ENCODE measurements at places on chromosomes 4 and X. TPM values are rescaled to one million over a fixed set of nuclear protein-coding genes. Genes with fewer than 3 reads are reported as not detected.
A peak's percentile ranks its signal among the peaks of the same experiment; 100 is the strongest.

GRCh38 chrX:133434197-133434820, 19.0 kb upstream of the GPC4 start:
- H3K27me3 ChIP-seq = no peaks in the 10 kb centered on the region
- no peak overlapping the region for H3K4me3 ChIP-seq
- no peaks in the 10 kb centered on the region for H3K36me3 ChIP-seq
- no peak overlapping the region for H3K27ac ChIP-seq
- DNase-seq = no peak

- DNase-seq = no peak
- no peak overlapping the region for H3K4me3 ChIP-seq
- H3K27ac ChIP-seq = peak overlapping the region; percentile 94
- H3K36me3 ChIP-seq = no peaks in the 10 kb centered on the region
Observed at GRCh38 chr4:99090481-99091215, 2.1 kb upstream of the ADH5 start.

Gene ZNF711
- total RNA-seq = 31.7 TPM

GRCh38 chr4:11469650-11470437, 41.1 kb upstream of the HS3ST1 start:
- H3K27me3 ChIP-seq = no peaks in the 10 kb centered on the region
- no peak overlapping the region for H3K4me3 ChIP-seq
- H3K4me1 ChIP-seq = no peaks in the 10 kb centered on the region
- no peak for DNase-seq
- H3K27ac ChIP-seq = no peak overlapping the region

GRCh38 chr4:177204126-177204525, 105.5 kb upstream of the NEIL3 start:
- no peaks in the 10 kb centered on the region for H3K4me1 ChIP-seq
- H3K4me3 ChIP-seq = no peak overlapping the region
- no peak for DNase-seq
- H3K27me3 ChIP-seq = no peaks in the 10 kb centered on the region

- H3K36me3 ChIP-seq = no peaks in the 10 kb centered on the region
- H3K4me3 ChIP-seq = no peak overlapping the region
- H3K27me3 ChIP-seq = no peaks in the 10 kb centered on the region
- peak overlapping the region; percentile 25 for H3K27ac ChIP-seq
- no peak for DNase-seq
Observed at GRCh38 chr4:42453612-42454011, 56.3 kb downstream of the SHISA3 start.

DNA sequence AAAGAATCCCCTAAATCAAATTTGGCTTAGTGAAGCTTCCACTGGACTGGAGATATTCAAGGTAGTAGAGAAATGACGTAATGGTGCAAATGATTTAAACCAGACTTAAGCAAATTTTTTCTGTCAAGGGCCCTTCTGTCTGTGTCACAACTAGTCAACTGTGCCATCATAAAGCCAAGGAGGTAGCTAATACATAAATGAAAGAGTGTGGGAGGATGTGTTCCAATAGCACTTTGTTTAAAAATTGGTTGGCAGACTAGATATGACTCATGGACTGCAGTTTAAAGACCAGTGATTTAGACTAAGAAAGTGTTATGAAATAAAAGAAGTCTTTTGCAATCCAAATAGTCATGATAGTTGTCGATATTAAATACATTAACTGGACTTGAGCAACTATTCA, 24.3 kb upstream of the TEX13C start:
- no peak overlapping the region for H3K27ac ChIP-seq
- no peak for DNase-seq
- H3K27me3 ChIP-seq = no peaks in the 10 kb centered on the region

DNA sequence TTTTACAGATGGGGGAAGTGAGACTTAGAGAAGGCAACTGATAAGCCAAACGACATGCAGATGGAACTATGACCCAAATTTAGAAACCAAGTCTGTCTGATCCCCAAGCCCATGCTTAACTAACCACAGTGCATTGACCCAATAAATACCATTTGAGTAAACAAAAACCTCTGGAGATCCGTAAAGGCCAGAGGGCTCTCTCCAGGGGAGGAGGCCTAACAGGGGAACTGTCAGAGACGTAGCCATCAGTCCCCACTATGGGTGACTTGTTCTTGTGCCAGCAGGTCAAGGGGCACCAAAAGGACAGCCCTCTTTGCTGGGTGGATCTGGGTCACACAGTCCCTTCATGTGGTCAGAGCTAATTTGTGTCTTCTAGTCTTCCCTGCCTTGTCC, 420.2 kb downstream of the BCOR start:
- DNase-seq = no peak
- H3K4me3 ChIP-seq = no peak overlapping the region
- H3K27ac ChIP-seq = no peak overlapping the region
- H3K36me3 ChIP-seq = no peaks in the 10 kb centered on the region

DNA sequence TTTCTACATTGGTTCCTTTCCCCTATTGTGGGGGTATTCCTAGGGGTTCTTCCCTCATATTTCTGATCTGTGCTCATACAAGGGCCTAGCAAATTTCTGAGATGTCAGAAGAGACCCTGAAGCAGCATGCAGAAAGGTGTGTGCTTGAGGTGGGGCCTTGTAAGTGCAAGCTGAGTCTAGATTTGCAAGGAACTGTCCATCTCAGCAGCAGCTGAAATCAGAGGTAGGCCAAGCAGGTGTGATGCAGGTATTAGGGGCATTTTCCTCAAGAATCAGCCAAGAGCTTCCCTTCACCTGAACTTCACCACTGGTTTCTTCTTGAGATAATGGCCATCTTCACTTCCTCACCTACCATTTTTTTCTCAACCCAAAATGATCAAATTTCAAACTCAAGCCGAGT, 45.1 kb downstream of the ASB9 start:
- no peak for DNase-seq
- no peak overlapping the region for H3K4me3 ChIP-seq
- no peaks in the 10 kb centered on the region for H3K4me1 ChIP-seq

GRCh38 chrX:119194621-119195020, 41.5 kb upstream of the PGRMC1 start:
- no peak overlapping the region for H3K4me3 ChIP-seq
- no peaks in the 10 kb centered on the region for H3K27me3 ChIP-seq
- no peak overlapping the region for H3K27ac ChIP-seq
- DNase-seq = peak; percentile 19
- no peaks in the 10 kb centered on the region for H3K4me1 ChIP-seq

GRCh38 chr4:109472343-109472761, 38.7 kb downstream of the SEC24B start:
- no peaks in the 10 kb centered on the region for H3K4me1 ChIP-seq
- H3K27me3 ChIP-seq = no peaks in the 10 kb centered on the region
- DNase-seq = no peak

GRCh38 chr4:124710911-124711310, 1.6 kb downstream of the ANKRD50 start:
- H3K4me1 ChIP-seq = peaks cover 14% of the 10 kb centered on the region
- no peaks in the 10 kb centered on the region for H3K27me3 ChIP-seq
- H3K36me3 ChIP-seq = no peaks in the 10 kb centered on the region
- H3K4me3 ChIP-seq = peak overlapping the region; percentile 83
- H3K27ac ChIP-seq = peak overlapping the region; percentile 100
- peak; percentile 11 for DNase-seq

GRCh38 chr4:48011722-48012121, 4.8 kb downstream of the CNGA1 start:
- no peak for DNase-seq
- no peaks in the 10 kb centered on the region for H3K4me1 ChIP-seq
- H3K4me3 ChIP-seq = no peak overlapping the region
- H3K36me3 ChIP-seq = no peaks in the 10 kb centered on the region

- H3K27ac ChIP-seq = no peak overlapping the region
- no peaks in the 10 kb centered on the region for H3K36me3 ChIP-seq
- H3K4me3 ChIP-seq = no peak overlapping the region
- peak; percentile 37 for DNase-seq
Observed at GRCh38 chrX:69493193-69493592, 10.9 kb upstream of the NALF2 start.

DNA sequence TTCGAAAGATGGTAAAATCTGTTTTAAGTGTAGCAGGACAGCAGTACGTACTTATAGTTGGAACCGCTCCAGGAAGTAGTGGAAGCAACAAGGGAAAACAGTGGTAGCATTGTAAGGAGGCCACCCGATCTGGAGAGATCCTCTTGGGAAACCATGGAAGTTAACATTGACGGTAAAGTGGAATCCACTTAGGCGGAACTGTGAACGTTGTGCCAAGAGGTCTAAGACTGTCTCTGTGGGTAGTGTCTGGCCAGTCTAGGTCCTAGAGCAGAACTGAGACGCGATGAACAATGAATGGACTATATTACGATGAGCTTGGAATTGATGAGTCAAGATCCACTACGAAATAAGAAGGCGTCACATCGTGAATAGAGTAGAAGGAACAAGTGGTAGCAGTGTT, 124.0 kb downstream of the TENM3 start:
- DNase-seq = peak; percentile 30
- peaks cover 3% of the 10 kb centered on the region for H3K4me1 ChIP-seq
- no peak overlapping the region for H3K4me3 ChIP-seq
- H3K36me3 ChIP-seq = no peaks in the 10 kb centered on the region
- no peak overlapping the region for H3K27ac ChIP-seq

DNA sequence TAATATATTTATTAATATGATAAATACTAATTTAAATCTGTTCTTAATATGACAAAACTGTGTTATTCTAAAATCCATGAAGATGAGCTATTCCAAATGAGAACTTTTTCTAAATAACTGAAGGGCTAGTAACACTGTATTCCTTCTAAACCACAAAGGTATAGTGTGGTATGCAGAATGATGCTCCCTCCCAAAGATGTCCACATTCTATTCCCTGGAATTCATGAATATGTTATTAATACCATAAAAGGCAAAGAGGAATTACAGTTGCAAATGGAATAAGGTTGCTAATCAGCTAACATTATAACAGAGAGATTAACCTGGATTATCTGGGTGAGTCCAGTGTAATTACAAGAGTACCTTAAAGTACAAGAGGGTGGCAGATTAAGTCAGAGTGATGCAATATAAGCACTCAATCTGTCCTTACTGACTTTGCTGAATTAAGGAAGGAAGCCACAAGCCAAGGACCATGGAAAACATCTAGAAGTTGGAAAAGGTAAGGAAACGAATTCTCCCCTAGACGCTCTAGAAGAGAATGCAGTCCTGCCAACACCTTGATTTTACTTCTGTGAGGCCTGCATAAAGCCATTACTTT, 20.7 kb upstream of the MAB21L2 start:
- no peak overlapping the region for H3K4me3 ChIP-seq
- no peak overlapping the region for H3K27ac ChIP-seq
- H3K27me3 ChIP-seq = no peaks in the 10 kb centered on the region
- no peaks in the 10 kb centered on the region for H3K36me3 ChIP-seq
- no peak for DNase-seq

GRCh38 chr4:17260166-17260907, 251.6 kb downstream of the QDPR start:
- H3K27me3 ChIP-seq = no peaks in the 10 kb centered on the region
- H3K27ac ChIP-seq = no peak overlapping the region
- no peak overlapping the region for H3K4me3 ChIP-seq
- no peaks in the 10 kb centered on the region for H3K4me1 ChIP-seq
- no peaks in the 10 kb centered on the region for H3K36me3 ChIP-seq
- no peak for DNase-seq

- H3K36me3 ChIP-seq = no peaks in the 10 kb centered on the region
- DNase-seq = peak; percentile 31
- H3K27ac ChIP-seq = peak overlapping the region; percentile 70
Observed at GRCh38 chr4:167897116-167897515, 195.2 kb upstream of the ANXA10 start.

- no peaks in the 10 kb centered on the region for H3K4me1 ChIP-seq
- H3K4me3 ChIP-seq = no peak overlapping the region
- no peaks in the 10 kb centered on the region for H3K36me3 ChIP-seq
- H3K27ac ChIP-seq = no peak overlapping the region
Observed at GRCh38 chrX:47179221-47179927, 14.3 kb upstream of the UBA1 start.

Gene LINC00632
- 310 TPM for total RNA-seq

DNA sequence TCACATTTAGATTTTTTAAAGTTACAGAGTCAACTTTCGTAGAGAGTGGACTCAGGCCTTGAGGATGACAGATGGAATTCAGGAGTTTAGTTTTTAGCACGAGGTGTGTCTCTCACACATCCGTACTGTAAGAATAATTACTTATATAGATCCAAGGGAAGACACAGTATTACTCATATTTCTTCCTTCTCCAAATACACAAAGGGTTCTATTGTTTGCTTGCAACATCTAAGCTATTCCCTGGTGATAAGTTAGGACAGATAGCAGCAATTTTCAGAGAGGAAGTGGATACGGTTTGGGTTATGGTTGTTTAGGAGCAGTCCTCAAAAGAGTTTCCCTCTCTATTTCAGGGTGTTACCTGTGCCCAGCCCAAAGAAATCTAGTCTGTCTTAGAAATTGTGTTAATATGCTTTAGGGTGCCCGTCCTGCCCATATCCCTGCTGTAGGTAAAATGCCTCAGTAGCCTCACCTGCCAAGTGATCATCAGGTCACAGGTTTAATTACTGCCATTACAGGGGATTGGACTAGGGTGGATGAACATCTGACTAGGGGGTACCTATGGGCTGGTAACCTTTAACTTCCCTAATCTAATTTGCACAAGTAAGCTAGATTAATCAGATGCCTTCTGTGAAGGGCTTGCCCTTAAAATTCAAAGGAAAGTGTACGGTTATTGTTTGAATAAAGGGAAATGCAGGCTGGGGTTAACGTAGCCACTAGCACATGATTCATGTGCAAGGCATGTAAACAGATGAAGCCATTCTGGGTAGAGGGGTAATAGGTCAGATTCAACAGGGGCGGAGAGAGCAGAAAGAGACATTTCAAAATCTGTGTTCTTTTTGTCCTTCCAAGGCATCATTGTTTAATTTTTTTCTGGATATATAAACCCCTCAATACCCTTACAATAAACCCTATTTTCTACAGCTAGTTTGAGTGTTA, 8.7 kb upstream of the PPP3CA start:
- H3K4me3 ChIP-seq = no peak overlapping the region
- DNase-seq = peak; percentile 60
- no peaks in the 10 kb centered on the region for H3K36me3 ChIP-seq
- peak overlapping the region; percentile 83 for H3K27ac ChIP-seq
- no peaks in the 10 kb centered on the region for H3K27me3 ChIP-seq

DNA sequence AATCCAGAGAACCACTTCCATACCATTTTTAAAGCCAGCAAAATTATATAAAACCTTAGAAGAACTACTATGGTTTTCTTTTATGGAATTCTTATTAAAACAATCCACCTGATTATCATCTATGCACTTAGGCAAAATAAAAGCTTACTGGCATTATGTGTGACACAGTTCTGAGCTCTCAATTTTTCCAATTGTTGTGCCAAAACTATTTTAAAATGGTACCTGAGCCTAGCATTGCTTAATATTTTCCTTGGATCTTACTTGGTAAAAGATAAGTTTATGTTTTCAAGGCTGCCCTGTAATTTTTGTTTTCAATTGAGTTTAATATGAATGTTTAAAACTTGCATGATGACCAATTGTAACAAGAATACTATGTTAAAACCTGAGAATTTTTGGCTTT, 201.3 kb downstream of the MAD2L1 start:
- H3K4me3 ChIP-seq = no peak overlapping the region
- no peak for DNase-seq
- no peaks in the 10 kb centered on the region for H3K4me1 ChIP-seq
- H3K27ac ChIP-seq = no peak overlapping the region
- no peaks in the 10 kb centered on the region for H3K27me3 ChIP-seq

- H3K27ac ChIP-seq = peak overlapping the region; percentile 94
- no peaks in the 10 kb centered on the region for H3K36me3 ChIP-seq
- no peaks in the 10 kb centered on the region for H3K27me3 ChIP-seq
- no peak for DNase-seq
- H3K4me3 ChIP-seq = peak overlapping the region; percentile 39
Observed at GRCh38 chr4:121800638-121800960, 524 bp upstream of the EXOSC9 start.

Gene ATOH1
- 0.37 TPM for total RNA-seq

Gene GPR50
- not detected for total RNA-seq

- DNase-seq = no peak
- H3K4me3 ChIP-seq = no peak overlapping the region
- H3K36me3 ChIP-seq = no peaks in the 10 kb centered on the region
- no peaks in the 10 kb centered on the region for H3K27me3 ChIP-seq
- peaks cover 12% of the 10 kb centered on the region for H3K4me1 ChIP-seq
Observed at GRCh38 chr4:16229604-16230003, 3.3 kb upstream of the TAPT1 start.
